ENCODE measurements at places on chromosomes 3 and 15. TPM values are rescaled to one million over a fixed set of nuclear protein-coding genes. Genes with fewer than 3 reads are reported as not detected.

Gene MRAS
- 2.6 TPM for total RNA-seq

Gene PLXNB1
- total RNA-seq: 90.0 TPM

Gene SHISA5
- total RNA-seq: 50.3 TPM

Gene SPINK8
- not detected for total RNA-seq

Gene CCDC9B
- 0.61 TPM for total RNA-seq

Gene CNTN4
- 2.8 TPM for total RNA-seq

Gene CPB1
- not detected for total RNA-seq

Gene HACD2
- total RNA-seq: 34.7 TPM

Gene ELL3
- total RNA-seq: 0.89 TPM

Gene CYP1A2
- 32.5 TPM for total RNA-seq

Gene MST1
- 551 TPM for total RNA-seq

GRCh38 chr15:71591057-71591456, 219.3 kb upstream of the NR2E3 start:
- DNase-seq: no peak
- no peaks in the 10 kb centered on the region for H3K4me1 ChIP-seq

DNA sequence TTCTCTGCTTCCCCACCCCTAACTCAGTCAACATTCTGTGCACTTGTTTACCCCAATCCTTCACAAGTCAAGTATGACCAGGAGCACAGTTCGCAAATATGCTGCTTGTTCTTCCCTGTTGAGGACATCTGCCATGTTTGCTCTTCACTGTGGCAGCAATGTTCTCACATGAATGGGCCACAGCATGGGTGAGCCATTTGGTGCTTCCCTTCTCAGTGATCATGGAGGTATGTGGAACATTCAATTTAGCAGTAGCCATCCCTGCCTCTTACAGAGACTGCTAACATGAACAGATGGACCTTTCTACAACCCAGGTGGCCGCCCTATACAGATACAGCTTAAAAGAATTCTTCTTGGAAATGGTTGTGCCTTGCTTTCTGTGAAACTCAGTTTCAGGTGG, 660.1 kb upstream of the SGO1 start:
- no peaks in the 10 kb centered on the region for H3K27me3 ChIP-seq
- H3K27ac ChIP-seq: no peak overlapping the region
- peaks cover 3% of the 10 kb centered on the region for H3K4me1 ChIP-seq

- no peak for DNase-seq
- no peak overlapping the region for H3K27ac ChIP-seq
- H3K36me3 ChIP-seq: no peaks in the 10 kb centered on the region
- no peaks in the 10 kb centered on the region for H3K27me3 ChIP-seq
- no peaks in the 10 kb centered on the region for H3K4me1 ChIP-seq
Observed at GRCh38 chr3:60781935-60782334, 469.3 kb downstream of the FHIT start.

DNA sequence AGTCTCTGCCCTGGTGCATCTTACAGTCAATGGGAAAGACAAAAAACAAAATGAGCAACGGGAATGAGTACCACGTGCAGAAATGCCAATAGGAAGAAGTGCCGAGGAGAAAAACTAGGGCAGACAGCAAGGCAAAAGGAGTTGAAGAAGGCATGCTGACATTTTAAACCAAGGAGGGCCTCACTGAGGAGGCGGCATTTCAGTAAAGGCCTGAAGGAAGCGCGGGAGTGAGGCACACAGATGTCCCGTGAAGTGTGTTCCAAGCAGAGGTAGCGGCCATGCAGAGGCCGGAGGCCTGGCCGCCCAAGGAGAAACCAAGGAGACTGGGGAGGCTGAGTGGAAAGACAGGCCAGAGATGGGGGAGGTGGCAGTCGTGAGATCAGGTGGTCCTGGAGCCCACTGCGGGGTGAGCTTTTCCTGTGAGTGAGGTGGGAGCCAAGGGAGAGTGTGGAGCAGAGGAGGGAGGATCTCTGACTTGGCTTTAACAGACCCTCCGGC, 34.8 kb downstream of the DNAJB8 start:
- H3K4me1 ChIP-seq: peaks cover 5% of the 10 kb centered on the region
- H3K27ac ChIP-seq: no peak overlapping the region
- no peaks in the 10 kb centered on the region for H3K36me3 ChIP-seq
- no peak overlapping the region for H3K4me3 ChIP-seq
- DNase-seq: no peak

- H3K4me1 ChIP-seq: no peaks in the 10 kb centered on the region
- H3K27ac ChIP-seq: no peak overlapping the region
- no peaks in the 10 kb centered on the region for H3K27me3 ChIP-seq
- no peaks in the 10 kb centered on the region for H3K36me3 ChIP-seq
- H3K4me3 ChIP-seq: no peak overlapping the region
Observed at GRCh38 chr3:69929019-69929418, 70.5 kb upstream of the SAMMSON start.

GRCh38 chr3:155089495-155089894, 9.4 kb downstream of the MME start:
- H3K36me3 ChIP-seq: peaks cover 2% of the 10 kb centered on the region
- no peaks in the 10 kb centered on the region for H3K4me1 ChIP-seq
- H3K27me3 ChIP-seq: no peaks in the 10 kb centered on the region
- H3K4me3 ChIP-seq: no peak overlapping the region
- no peak overlapping the region for H3K27ac ChIP-seq

GRCh38 chr3:98500019-98500418, 2.5 kb downstream of the OR5K2 start:
- no peak overlapping the region for H3K27ac ChIP-seq
- no peaks in the 10 kb centered on the region for H3K4me1 ChIP-seq
- no peaks in the 10 kb centered on the region for H3K36me3 ChIP-seq
- H3K27me3 ChIP-seq: no peaks in the 10 kb centered on the region
- DNase-seq: no peak

GRCh38 chr3:2770451-2770850, 339.7 kb downstream of the IL5RA start:
- no peak overlapping the region for H3K4me3 ChIP-seq
- H3K4me1 ChIP-seq: no peaks in the 10 kb centered on the region
- H3K36me3 ChIP-seq: no peaks in the 10 kb centered on the region
- no peak for DNase-seq
- H3K27me3 ChIP-seq: no peaks in the 10 kb centered on the region
- H3K27ac ChIP-seq: no peak overlapping the region

DNA sequence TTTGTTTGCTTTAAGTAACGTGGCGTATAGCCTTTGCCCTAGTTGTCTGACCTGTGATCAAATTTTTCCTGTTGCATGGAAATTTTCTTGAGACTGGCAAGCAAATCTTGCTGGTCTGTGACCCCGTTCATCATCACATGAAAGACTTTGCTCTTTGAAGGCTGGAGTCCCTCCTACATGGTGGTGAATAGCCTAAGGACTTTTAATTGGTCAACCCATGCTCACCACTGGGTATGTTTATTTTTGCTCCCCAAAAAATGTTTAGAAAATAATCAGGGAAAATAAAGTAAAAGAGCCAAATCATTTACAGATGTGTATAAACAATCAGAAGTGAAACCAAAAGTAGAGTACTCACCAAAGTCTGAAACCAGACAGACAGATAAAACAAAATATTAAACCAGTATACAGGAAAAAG, 1075.3 kb upstream of the ALCAM start:
- peak overlapping the region; percentile 42 for H3K4me3 ChIP-seq
- no peaks in the 10 kb centered on the region for H3K27me3 ChIP-seq
- H3K36me3 ChIP-seq: no peaks in the 10 kb centered on the region
- H3K27ac ChIP-seq: peak overlapping the region; percentile 11
- H3K4me1 ChIP-seq: no peaks in the 10 kb centered on the region

DNA sequence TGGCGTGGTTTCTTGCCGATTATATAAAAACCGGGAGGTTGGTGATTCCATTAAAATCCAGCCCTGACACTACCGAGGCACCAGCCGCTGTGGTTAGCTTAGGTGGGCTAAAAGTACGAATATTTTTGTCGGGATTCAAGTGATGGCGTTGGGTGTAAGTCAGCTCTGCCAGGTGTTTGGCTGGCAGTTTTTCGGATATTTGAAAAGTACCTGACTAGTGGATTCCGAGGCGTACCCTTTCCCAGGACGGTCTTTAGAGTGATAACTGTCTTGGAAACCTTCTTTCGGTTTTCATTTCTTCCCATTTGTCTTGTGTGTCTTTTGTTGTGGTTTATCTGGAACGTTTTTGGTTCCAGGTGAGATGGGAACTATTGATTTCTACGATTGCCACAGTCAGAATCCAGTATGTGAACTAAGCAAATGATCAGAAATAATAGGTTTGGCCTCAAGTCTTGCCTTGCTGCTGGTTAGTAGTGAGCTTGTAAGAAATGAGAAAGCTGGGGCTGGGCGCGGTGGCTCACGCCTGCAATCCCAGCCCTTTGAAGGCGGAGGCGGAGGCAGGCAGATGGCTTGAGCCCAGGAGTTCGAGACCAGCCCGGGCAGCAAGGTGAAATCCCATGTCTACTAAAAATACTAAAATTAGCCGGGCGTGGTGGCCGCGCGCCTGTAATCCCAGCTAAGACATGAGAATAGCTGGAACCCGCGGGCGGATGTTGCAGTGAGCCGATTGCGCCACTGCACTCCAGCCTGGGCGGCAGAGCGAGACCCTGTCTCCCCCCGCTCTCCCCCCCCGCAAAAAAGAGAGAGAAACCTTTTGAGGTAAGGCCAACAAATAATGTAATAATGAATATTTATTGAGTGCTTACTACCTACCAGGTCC, 1.4 kb downstream of the FYTTD1 start:
- peak overlapping the region; percentile 95 for H3K27ac ChIP-seq
- peaks cover 1% of the 10 kb centered on the region for H3K4me1 ChIP-seq
- DNase-seq: peak; percentile 37
- no peaks in the 10 kb centered on the region for H3K36me3 ChIP-seq

DNA sequence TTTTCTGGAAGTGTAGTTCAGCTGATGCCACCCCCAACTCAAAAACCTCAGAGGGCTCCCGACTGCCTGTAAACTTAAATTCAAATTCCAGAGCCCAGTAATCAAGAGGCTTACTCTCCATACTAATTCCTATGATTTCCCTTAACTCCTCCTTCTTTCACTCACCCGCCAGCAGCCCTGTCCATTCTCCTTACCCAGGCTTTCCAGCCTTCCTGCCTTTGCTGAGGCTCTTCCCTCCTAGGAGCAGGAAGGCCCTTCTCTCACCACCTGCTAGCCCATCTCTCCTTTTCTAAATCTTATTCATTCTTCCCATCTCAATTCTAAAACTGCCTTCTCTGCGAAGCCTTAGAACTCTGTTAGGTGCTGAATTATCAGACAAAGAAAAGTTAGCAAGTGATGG, 30.4 kb downstream of the RORA start:
- H3K36me3 ChIP-seq: no peaks in the 10 kb centered on the region
- DNase-seq: no peak
- H3K27me3 ChIP-seq: no peaks in the 10 kb centered on the region
- H3K4me1 ChIP-seq: no peaks in the 10 kb centered on the region
- no peak overlapping the region for H3K4me3 ChIP-seq
- H3K27ac ChIP-seq: no peak overlapping the region

- no peaks in the 10 kb centered on the region for H3K27me3 ChIP-seq
- no peak overlapping the region for H3K27ac ChIP-seq
- no peak for DNase-seq
- H3K4me1 ChIP-seq: no peaks in the 10 kb centered on the region
Observed at GRCh38 chr3:48370333-48370713, 1.7 kb upstream of the FBXW12 start.

DNA sequence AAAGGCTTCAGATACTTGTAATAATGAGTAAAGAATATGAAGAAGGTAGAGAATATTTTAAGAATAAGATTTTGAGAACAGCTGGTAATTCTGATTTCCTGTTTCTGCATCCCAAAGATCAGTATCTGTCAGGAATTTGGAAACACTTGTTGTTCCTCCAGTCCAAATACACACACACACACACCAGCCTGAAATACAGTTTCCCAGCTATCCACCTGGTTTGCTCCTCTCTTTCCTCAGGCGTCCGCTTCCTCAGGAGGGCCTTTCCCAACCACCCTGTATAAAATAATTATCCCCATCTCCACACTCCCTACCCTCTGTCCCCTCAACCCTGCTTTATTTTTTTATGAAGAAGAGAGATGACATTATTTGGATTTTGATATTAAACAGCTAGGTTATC, 2.0 kb upstream of the FSIP1 start:
- H3K4me1 ChIP-seq: peaks cover 3% of the 10 kb centered on the region
- no peaks in the 10 kb centered on the region for H3K27me3 ChIP-seq
- H3K36me3 ChIP-seq: no peaks in the 10 kb centered on the region
- DNase-seq: no peak
- H3K27ac ChIP-seq: no peak overlapping the region

DNA sequence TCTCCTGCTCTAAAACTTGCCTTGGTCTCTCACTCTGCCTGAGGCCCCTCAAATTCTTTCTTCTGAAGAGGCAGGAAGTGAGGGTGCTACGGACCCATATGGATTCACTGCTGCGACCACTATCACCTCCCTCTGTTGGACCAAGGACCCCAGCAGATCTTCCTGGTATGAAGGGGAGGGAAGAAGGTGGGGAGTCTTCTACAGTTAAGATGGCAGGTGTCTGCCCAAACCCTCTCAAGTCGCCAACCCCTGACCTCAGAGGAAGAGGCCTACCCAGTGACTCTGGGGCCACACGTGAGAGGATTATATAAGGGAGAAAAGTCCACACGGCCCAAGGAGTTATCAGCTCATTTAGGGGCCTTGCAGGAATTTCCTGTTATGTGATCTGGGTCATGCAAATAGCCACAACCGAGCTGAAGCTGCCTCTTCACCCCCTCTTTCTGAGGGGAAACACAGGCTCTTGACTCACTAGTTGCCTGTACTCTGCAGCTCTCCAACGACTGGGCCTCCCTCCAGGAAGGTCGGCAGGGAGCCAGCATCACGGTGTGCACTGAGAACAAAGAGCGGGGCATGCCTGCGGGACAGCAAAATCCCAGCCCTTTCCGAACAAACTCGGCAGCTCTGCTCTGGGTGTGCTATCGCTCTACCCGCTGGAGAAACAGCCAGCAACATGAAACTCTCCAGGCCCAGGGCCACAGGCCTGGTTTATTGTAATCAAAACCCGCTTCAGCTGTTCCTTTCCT, 116.0 kb downstream of the XXYLT1 start:
- peak overlapping the region; percentile 64 for H3K27ac ChIP-seq
- no peak for DNase-seq
- no peak overlapping the region for H3K4me3 ChIP-seq
- no peaks in the 10 kb centered on the region for H3K36me3 ChIP-seq
- H3K4me1 ChIP-seq: peaks cover 8% of the 10 kb centered on the region

- H3K27me3 ChIP-seq: no peaks in the 10 kb centered on the region
- H3K4me3 ChIP-seq: no peak overlapping the region
- H3K4me1 ChIP-seq: peaks cover 3% of the 10 kb centered on the region
- no peak overlapping the region for H3K27ac ChIP-seq
- no peak for DNase-seq
Observed at GRCh38 chr3:32309654-32310242, 71.3 kb downstream of the CMTM8 start.

DNA sequence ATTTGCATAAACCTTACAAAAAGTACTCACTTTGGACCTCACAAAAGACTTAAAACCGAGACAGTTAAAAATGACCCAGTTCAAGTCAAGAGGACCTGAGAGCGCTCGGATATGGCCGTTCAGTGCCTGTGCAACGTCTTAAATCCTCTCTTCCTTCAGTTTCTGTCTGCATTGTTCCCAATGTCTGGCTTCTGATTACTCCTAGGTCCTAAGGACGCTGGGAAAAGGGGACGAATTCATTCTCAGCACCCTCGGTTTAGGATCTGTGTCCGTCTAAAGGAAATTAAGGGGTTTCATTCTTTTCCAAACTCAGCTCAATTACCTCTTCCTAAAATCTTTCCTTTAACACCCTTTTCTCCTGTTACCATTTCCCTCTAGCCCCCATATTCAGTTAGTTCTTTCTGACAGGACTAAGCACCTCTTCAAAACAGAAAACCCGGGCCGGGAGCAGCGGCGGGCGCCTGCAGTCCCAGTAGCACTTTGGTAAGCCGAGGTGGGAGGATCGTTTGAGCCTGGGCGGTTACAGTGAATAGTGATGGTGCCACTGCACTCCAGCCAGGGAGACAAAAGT, 970 bp downstream of the DPPA4 start:
- peak overlapping the region; percentile 88 for H3K27ac ChIP-seq
- no peaks in the 10 kb centered on the region for H3K36me3 ChIP-seq
- peaks cover 4% of the 10 kb centered on the region for H3K4me1 ChIP-seq
- peak overlapping the region; percentile 75 for H3K4me3 ChIP-seq
- peak; percentile 49 for DNase-seq
- H3K27me3 ChIP-seq: no peaks in the 10 kb centered on the region

Measured in liver (tissue), 10 donors.